ENCODE measurements at places on chromosomes 5 and 9.

DNA sequence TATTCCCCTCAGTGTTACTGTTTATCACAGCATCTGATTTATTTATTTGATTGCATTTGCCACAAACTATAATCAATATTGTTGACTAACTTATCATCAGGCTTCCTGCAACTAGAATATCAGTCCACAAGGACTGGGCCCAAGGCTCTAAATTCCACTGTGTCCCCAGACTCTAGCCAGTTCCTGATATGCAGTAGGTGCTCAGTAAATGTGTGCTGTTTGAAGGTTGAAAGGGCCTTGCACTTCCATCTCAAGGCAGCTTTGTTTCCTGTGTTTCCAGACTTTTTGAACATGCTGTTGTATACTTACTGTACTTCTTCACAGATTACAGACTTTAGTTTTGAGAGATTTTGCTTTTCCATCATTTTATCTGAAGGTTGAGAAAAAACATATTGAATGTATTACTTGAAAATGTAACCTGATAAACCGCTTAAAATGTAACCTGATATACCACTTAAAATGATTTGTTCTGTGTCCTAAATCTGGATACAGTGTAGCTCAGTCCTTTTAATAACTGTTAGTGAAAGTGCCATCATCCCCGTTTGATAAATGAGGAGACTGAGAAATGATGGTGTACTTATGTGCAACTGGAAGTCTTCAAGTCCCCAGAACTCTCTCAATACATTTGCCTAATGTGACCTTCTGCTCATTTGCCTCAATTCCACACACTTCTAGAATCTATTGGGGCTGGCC is 18.7 kb downstream of the KIAA1191 start:
- DNase-seq = no peak

- no peak for DNase-seq
These were observed 53.5 kb downstream of the DNAJC21 start for GRCh38 chr5:34982823-34983222.

- DNase-seq = no peak
These were observed 379.8 kb downstream of the TRIM36 start for GRCh38 chr5:114789773-114790402.

DNA sequence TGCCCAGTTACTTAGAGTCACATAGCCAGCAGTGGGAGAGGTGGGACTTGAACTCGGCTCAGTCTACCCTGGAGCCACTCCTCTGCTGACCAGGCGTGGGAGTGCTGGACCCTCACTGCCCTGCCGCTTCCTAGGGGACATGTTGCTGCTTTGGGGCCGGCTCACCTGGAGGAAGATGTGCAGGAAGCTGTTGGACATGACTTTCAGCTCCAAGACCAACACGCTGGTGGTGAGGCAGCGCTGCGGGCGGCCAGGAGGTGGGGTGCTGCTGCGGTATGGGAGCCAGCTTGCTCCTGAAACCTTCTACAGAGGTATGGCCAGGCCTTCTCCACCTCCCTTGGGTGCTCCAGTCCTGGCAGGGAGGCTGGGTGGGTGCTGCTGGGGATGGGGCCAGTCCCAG is 3.4 kb upstream of the CACFD1 start:
- no peak for DNase-seq

GRCh38 chr9:2178034-2178734 is 163.0 kb downstream of the SMARCA2 start:
- no peak for DNase-seq

GRCh38 chr5:16735101-16736060 is 118.6 kb upstream of the RETREG1 start:
- no peak for DNase-seq

DNA sequence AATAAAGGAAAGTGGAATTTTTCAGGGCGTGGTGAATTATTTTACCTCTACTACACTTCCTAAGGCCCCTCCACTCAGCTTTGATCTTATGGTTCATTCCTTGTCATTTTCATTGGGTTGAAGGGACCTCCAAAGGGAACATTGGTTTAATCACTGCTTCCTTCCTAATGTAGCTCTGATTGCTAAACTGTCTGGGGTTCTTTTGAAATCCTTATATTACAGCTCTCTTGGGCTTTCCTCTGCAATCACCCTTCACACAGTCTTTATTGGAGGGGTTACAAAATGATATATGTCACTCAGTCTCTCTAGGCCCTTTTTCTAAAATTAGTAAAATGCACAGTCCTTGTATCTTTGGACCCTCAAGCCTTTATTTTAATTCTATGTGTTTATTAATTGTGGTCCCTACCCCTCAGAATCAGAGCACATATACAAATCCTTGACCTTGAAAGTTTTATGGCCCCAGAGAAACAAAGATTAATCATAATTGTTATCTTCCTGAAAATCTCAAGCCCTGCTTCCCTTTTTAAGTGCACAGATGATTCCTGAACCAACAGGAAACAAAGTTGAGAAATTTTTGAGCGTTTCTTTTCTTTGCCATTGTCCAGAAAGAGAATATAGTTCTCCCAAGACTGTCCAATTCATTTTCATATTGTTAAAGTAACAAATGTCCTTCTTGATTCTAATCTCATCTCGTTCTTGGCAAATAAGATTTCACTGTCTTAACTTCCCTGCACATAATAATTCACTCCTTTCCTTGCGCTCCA is 330.0 kb downstream of the ARRDC3 start:
- no peak for DNase-seq

GRCh38 chr5:141795421-141795820 is 82.8 kb downstream of the PCDH1 start:
- DNase-seq = no peak

GRCh38 chr5:5700549-5700948 is 278.1 kb downstream of the ICE1 start:
- no peak for DNase-seq

DNA sequence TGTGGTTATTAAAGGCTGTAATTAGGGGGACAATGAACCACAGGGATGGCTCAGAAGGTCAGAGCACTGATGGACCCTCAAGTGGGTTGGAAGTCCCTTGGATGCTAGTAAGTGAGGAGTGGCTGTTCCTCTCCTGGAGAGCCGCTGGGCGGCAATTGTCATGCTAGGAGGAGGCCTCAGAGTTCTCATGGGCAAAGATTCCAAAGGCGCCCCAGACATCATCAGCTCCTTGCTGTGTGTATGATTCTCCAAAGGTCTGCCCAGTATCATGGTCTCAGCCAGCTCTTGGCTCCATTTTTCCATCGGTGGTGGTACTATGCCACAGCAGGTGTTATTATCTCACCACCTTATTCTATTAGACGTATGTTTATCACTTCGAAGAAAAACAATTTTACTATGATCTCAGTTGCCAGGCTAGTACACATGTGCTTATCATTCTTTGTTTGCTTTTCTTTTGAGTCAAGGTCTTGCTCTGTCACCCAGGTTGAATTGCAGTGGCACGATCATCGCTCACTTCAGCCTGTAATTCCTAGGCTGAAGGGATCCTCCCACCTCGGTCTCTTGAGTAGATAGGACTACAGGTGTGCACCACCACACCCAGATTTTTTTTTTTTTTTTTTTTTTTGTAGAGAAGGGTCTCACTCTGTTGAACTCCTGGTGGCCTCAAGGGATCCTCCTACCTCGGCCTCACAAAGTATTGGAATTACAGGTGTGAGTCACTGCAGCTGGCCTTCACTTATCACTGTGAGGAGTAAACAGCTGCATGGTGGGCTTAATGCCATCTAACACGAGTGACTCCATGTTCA is 46.8 kb downstream of the EXOSC2 start:
- DNase-seq = no peak

GRCh38 chr5:178396796-178397720 is 164.5 kb upstream of the PHYKPL start:
- DNase-seq = peak; percentile 55

GRCh38 chr5:82942083-82942881 is 134.9 kb downstream of the TMEM167A start:
- no peak for DNase-seq

GRCh38 chr9:99201603-99202002 is 20.1 kb downstream of the ALG2 start:
- DNase-seq = no peak

DNA sequence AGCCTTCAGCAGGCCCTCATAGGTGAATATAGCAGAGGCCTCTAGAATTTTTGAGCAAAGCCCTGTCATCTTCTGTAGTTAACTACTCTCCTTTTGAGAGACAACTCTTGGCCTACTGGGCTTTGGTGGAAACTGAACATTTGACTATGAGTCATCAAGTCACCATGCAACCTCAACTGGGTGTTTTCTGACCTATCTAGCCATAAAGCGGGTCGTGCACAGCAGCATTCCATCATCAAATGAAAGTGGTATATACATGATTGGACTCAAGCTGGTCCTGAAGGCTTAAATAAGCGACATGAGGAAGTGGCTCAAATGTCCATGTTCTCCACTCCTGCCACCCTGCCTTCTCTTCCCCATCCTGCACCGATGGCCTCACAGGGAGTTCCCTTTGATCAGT is 1115.5 kb downstream of the TAF11L14 start:
- no peak for DNase-seq

GRCh38 chr9:133943036-133943780 is 48.9 kb downstream of the VAV2 start:
- peak; percentile 8 for DNase-seq

DNA sequence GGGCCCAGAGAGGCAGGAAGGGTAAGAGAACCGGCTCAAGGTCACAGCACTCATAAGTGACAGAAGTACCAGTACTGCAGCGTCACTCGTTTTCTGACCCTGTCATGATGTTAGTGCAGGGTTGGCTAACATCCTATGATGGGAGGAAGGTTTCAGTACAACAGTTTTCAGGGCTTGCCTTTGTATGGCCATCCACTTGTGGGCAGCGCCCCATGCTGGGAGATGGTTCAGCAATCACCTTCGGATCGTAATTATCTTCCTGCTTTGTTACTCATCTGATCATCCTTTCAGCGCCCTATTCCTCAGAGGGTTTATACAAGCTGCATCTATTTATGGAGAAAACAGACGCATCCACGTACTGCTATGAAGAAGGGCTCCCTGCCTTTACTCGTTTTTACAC is 2.4 kb downstream of the MAP1B start:
- DNase-seq = no peak

GRCh38 chr5:126046846-126047571 is 376.2 kb upstream of the GRAMD2B start:
- DNase-seq = no peak

DNA sequence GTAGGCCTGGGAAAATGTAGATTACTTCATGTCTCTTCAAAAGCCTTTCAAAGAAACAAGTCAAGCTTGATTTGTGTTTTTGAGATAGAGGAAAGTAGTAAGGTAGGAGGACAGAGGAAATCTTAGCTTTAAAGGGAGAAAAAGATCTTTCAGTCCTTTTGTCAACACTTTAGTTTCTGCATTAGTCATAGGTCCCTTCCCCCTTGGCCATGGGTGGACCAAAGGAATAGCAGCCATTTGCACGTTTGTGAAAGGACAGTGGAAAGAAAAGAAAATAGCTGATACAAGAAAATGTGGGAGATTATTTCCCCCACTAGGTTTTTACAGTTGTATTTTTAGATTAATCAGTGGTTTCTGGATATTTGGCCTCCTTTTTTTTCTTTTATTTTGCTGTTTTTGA is 121.9 kb upstream of the GRHPR start:
- no peak for DNase-seq

GRCh38 chr9:37575921-37576721 is at the start of gene FBXO10:
TSS of gene FBXO10 (minus strand) at chr9:37576380. CDS start at chr9:37541768, 34,612 bp downstream.
- peak; percentile 79 for DNase-seq

GRCh38 chr5:81878333-81878732 is 93.5 kb upstream of the ATG10 start:
- DNase-seq = no peak

GRCh38 chr9:95517559-95518425 is 1.0 kb upstream of the PTCH1 start:
- no peak for DNase-seq

DNA sequence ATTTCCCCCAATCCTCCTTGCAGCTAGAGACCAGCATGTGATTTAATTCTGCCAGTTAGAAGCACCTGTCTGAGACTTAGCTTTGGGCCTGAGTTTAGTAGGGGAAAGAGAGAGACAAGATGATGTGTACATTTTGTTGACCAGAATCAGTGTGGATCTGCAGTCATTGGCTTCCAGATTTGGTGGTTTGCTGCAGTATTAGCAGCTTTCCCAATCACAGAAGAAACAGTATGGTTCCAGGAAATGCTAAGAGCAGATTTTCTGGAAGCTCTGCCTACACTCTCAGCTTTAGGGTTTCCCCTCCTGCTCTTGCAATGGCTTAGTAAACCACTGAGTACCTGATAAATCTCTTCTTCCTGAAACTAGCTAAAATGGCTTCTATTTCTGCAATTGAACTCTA is 48.8 kb upstream of the FREM1 start:
- no peak for DNase-seq

GRCh38 chr9:107866711-107867311 is 377.2 kb upstream of the KLF4 start:
- no peak for DNase-seq

GRCh38 chr9:123555646-123556045 is 199.6 kb downstream of the CRB2 start:
- peak; percentile 30 for DNase-seq

GRCh38 chr9:87063246-87063645 is 115.9 kb upstream of the GAS1 start:
- no peak for DNase-seq
